Activated naive CD4-positive, alpha-beta T cell treated with Interleukin-2 at 50 U/mL for 16 hours (primary cell): ENCODE measurements at places on chromosomes 12 and 14.

- no peak for DNase-seq
These were observed 333.6 kb downstream of the DPF3 start for GRCh38 chr14:72560331-72560730.

GRCh38 chr12:66060163-66060907 lies 70.2 kb downstream of the LLPH start:
- no peak for DNase-seq

DNA sequence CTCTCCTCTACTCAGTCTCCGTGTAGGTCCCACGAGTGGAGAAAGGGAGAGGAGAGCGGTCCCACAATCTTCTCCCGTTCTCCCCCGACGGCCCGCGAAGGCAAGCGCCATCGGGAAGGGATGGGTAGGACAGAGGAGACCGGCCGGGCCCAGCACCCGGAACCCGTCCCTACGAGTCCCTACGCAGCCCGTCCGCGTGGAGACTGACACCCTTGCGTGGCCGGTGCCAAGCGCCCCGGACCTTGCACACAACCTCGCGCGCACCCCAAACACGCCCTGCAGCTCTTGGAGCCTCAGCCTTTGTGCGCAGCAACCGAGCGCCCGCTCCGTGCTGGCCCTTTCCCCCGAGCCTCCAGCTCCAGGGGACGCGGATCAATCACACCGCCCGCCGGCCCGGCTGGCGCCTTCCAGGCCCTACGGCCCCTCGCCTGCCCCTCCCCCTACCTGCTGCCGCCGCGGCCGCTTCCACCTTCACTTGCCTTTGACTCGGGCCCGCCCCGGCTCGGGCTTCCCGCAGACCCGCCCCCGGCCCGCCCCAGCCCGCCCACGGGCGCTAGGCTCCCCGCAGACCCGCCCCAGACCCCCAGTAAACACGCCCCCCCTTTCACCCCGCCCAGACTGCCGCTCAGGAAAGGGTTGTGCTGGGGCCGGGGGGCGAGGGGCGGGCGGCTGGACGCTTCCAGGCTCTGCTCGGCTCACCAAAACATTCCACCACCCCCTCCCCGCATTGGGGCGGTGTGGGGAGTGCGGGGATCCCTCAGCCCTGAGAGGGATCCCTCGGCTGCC lies at the start of gene NDRG2:
TSS of gene NDRG2 (minus strand) at position 477 of the 786 bp plus-strand sequence. CDS start 1,746 bp downstream, outside the sequence.
- DNase-seq, result peak; percentile 72

GRCh38 chr12:99911967-99912366 lies 72.8 kb downstream of the ANKS1B start:
- DNase-seq, result no peak

DNA sequence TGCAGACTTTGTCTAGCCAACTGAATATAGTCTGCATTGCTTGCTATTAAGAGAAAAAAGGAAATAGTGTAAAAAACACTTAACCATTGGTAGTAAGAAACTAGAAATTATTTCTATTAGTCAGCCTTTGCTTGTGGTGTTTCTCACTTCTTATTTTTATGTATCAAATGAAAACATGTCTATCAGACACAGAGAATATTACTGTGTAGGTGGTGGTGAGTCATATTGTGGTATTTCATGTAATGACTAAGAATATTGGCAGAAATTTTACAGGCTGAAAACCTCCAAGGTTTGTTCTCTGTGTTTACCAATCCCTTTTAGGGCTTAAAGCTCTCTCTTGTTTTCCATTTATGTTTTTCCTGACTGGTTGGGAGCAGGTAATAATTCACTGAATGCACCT lies 87.2 kb downstream of the DAAM1 start:
- no peak for DNase-seq

DNA sequence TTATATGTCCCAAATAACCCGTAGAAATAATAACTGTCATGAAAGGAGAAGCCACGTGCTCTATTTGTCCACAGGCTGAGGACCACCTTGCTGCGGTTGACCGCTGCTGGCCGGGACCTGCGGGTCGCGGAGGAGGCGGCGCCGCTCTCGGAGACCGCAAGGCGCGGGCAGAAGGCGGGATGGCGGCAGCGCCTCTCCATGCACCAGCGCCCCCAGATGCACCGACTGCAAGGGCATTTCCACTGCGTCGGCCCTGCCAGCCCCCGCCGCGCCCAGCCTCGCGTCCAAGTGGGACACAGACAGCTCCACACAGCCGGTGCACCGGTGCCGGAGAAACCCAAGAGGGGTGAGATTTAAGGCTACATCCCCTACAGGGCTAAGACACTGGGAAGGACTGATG lies 21.0 kb downstream of the RPGRIP1 start:
- DNase-seq, result peak; percentile 29

DNA sequence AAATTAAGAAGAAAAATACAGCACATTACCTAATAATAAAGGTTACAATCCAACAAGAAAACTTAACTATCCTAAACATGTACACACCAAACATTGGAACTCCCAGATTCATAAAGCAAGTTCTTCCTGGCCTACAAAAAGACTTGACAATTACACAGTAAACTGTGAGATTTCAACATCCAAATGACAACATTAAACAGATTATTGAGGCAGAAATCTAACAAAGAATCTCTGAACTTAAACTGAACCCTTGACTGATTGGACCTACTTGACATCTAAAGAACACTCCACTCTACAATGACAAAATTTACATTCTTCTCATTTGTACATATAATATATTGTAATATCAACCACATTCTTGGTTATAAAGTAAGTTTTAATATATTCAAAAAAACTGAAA lies 1341.3 kb downstream of the LRFN5 start:
- DNase-seq, result no peak

GRCh38 chr14:54225457-54226060 lies 171.2 kb upstream of the CDKN3 start:
- no peak for DNase-seq

DNA sequence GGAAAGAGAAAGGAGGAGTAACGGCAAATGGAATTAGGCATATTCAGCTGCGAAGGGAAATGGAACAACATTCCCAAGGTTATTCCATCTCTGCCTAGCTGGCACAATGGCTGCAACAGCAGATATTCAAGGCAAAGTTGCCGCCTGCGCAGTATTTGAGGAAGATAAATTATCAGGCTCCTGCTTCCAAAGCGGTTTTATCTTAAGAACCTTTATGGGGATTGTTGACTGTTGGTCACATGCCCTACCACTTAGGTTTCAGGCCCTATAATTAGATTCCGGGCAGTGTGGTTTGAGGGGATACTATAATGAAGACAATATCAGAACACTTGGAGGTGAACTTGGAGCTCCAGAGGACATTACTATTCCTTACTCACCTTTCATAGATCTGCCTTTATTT lies 99.7 kb downstream of the FGD4 start:
- DNase-seq, result no peak
